Retinal pigment epithelial cell (primary cell): ENCODE measurements at places on chromosomes 13 and 19.
A peak's percentile ranks its signal among the peaks of the same experiment; 100 is the strongest.

- DNase-seq: no peak
Observed at GRCh38 chr13:111482806-111483620, 162.6 kb downstream of the TEX29 start.

GRCh38 chr13:34161931-34162543, 344.1 kb downstream of the RFC3 start:
- DNase-seq: peak; percentile 100

DNA sequence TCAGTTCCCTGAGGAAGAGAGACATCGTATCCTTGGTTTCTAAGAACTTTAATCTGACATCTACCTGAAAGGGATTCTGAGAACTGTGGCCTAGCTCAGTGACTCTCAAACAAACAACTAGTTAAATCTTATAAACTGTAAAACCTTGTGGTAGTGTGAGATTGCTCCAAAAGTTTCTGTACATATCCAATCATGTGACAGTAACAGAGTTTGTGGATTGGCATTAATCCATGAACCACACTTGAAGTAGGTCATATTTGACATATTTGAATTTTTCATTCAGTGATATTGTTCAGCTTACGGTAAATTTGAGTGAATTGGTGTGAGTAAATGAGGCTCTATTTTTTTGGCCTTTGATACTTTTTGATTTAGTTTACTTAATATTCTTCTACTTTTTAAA, 15.0 kb downstream of the TDRD3 start:
- DNase-seq: no peak

DNA sequence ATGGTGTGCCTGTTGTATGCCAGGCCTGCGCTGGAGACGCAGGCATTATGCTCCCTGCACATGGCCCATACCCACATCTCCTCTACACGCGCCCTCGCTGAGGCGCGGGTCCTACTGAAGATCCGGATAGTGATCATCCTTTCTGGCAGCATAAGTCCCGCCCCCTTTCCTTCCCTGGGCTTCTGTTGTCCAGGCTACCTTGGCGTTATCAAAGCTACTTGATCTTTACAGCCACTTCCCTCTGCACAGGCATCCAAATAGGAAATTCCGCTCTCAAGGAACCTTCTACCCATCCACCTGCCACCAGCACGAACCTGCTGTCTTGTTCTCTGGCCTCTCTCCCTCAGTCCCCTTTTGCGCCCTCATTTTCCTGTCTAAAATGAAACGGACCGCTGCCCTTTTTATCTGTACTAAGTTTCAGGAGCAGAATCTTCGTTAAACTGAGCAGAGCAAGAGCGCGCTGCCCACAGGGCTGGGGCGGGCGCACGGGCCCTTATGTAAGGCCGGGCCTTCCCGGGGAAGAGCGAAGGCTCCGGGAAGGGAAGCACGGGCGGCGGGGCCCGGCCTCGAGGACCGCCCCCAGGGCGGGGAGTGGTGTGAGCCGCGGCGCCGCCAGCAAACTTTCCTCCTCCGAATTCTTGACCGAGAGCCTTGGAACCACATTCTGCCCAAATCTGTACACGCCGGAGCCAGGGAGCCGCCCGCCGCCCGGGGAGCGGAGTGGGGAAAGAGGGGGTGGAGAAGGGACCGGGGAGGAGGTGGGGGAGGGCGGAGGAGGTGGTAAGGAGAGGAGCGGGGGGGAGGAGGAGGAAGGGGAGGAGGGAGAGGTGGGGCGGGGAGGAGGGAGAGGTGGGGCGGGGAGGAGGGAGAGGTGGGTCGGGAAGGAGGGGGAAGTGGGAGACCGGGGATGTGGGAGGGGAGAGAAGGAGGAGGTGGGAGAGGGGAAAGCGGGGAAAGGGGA, 920 bp upstream of the UBE2L5 start:
- DNase-seq: no peak

- no peak for DNase-seq
Observed at GRCh38 chr19:3024509-3024869, 4.6 kb downstream of the TLE2 start.

DNA sequence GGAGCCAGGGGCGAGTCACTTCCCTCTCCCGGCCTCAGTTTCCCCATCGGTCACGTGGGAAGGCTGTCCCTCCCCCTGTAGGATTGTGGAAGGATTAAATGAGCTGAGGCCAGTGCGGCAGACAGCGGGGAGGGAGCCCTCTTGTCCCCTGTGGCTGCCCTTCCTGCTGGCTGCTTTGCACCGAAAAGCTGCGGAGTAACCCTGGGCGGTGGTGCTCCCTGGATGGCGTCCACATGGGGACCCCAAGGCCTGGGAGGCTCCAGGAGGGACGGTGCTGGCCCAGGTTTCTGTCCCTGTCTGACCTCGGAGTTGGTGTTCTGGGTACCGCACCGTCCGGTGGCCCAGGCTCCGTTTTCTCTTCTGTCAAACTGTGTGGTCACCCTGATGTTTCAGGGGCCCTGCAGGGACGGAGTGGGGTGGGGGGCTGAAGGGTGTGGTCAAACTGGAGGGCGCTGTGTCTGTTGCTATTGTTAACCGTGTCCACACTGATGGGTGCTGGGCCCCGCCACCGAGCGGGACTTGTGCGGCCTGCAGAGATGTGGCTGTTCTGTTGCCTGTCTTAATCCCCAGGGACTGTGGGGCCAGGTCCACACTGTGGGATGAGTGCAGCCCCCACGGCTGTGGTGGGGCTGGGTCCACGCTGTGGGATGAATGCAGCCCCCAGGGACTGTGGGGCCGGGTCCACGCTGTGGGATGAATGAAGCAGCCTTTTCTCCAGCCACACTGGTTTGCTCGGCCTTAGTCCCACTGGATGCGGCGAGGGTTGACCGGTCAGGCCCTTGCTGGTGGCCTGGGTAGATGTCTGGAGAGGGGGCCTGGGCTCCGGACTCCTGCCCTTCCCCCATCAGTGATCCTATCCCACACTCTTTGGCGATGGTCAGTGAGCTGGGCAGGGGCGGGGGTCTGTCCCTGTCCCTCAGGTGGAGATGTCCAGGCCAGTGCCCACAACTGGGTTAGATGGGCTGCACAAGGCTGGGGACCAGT, 6.9 kb downstream of the GNA11 start:
- DNase-seq: no peak

- DNase-seq: no peak
Observed at GRCh38 chr13:105428811-105429210, 1106.7 kb downstream of the EFNB2 start.

- DNase-seq: no peak
Observed at GRCh38 chr13:76884186-76884906, 1.9 kb downstream of the KCTD12 start.

GRCh38 chr13:84263354-84264069, 381.2 kb upstream of the SLITRK1 start:
- no peak for DNase-seq

GRCh38 chr19:37197768-37198167, 12.6 kb downstream of the ZNF585B start:
- DNase-seq: no peak

GRCh38 chr13:107808389-107808788, 406.9 kb downstream of the LIG4 start:
- DNase-seq: no peak

GRCh38 chr13:96900986-96901385, 93.3 kb downstream of the OXGR1 start:
- no peak for DNase-seq

GRCh38 chr19:33437821-33438671, 64.5 kb downstream of the CEBPG start:
- DNase-seq: no peak

DNA sequence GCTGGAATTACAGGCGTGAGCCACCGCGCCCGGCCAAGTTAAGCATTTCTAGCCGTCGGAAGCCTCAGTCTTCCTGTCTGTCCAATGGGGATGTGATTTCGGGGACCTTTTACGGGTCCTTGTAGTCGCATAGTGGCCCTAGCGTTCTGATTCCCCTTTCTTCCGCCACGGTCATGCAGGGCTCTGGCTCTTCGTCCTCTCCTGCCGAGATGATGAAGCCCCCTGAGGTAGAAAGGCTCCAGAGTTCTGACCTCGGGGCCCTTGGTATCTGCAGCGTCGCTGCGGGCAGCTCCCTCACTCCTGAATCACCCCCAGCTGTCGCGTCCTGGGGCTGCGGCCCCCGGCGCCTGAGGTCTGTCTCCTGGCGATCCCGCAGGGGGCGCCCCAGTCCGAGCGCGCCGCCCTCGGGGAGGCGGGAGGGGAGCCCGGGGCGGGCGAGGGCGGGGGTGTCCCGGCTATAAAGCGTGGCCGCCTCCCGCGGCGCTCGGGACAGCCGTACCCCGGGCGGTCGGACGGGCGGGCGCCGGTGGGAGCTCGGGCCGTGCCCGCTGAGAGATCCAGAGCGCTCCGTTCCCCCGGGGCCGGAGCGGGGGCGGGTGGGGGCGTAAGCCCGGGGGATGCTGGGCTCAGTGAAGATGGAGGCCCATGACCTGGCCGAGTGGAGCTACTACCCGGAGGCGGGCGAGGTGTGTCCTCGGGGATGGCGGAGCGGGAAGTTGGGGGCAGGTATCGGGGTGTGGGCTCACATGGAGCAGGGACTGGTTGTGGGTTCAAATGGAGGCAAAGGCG, at the start of gene FOXA3:
Gene FOXA3 (plus strand): TSS at position 487 of the 789 bp plus-strand sequence. CDS start 131 bp downstream, at position 618.
- no peak for DNase-seq

DNA sequence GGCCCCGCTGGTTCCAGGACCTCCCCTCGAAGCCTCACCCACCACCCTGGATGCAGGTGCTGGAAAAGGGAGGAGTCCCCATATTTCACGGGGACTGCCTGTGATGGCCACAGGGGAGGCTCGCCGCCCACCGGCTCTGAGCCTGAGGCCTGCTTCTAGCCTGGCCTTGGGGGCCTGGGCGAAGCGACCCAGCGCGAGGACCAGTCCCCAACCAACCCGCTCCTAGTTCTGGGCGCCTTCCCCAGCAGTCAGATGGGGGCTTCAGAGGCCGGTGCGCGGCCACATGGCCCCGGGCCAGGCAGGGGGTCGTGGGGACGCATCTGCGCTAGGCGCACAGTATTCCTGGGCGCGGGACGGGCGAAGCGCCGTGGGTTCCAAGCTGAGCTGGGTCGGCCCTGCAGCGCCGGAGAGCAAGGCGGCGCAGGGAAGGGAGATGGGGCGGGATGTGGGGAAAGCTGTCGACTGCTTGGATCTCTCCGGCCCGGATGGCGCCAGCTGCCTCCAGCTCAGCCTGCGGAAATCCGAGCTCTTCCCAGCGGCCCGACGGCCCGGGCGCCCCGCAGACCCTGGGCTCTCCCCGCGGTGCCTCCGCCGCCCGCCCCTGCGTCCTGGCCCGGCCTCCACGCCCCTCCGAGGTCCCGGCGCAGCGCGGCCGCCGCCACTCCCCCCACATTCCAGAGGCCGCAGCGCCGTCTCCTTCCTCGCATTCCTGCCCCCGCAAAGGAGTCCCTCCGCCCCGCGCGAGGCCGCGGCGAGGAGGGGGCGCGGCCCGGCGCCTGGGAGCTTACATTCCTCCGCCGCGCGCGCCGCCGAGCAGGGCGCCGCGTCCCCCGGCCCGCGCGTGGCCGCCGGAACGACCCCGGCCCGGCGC, at the start of gene WTIP:
Gene WTIP (plus strand): TSS at position 788 of the 871 bp plus-strand sequence. CDS start 217 bp downstream, outside the sequence.
- peak; percentile 68 for DNase-seq

- DNase-seq: no peak
Observed at GRCh38 chr13:111040830-111041229, 74.3 kb upstream of the ARHGEF7 start.

- DNase-seq: no peak
Observed at GRCh38 chr19:16112778-16113177, 1.1 kb downstream of the RAB8A start.

GRCh38 chr19:49094505-49095482, 9.5 kb downstream of the SNRNP70 start:
- no peak for DNase-seq

- no peak for DNase-seq
Observed at GRCh38 chr19:7910321-7911161, 4.1 kb upstream of the TGFBR3L start.

DNA sequence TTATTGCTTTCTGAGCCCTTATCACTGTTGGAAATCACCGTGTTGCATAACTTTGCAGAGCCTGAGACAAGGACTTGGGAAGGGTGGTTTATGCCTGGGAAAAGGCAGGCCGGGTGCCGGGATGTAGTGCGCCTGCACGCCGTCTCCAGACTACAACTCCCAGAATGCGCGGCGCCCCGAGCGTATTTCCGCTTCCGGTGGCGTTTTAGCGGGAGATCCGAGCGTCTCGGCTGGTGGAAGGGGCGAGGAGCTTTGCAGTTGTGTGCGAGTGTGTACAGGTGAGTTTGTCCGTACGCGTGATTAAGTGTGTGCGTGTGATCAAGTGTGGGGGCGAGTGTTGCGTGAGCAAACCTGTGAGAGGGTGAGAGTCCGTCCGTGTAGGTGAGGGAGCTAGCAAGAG, 75.4 kb downstream of the PEG3 start:
- DNase-seq: no peak

DNA sequence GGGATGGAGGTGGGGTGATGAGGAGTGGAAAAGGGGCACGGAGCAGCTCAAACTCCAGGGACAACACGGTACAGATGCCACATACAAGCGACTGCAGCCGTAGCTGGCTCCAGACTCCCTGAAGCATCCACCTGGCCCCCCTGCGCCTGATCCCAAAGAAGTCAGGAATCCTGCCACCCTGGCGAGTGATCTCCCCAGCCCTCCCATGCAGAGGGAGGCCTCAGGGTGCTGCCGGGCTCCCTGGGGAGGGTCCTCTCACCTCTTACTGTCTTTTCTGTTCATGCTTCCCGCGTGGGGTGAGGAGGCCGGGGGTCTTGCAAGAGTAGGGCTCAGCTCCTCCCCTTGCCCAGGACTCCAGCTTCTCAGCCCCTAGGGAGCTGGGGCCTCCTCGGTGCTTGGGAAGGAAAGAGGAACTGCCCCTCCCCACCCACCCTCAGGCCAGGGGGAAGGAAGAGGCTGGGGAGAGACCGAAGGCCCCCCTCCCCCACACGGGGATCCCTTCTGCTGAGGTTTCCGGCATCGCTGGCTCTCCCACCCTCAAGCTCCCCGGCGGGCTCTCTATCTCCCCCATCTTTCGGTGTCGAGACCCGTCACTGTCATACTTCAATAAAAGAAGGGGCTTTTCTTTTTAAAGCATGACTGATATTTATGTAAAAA, at the start of gene RASGRP4:
Gene RASGRP4 (minus strand): TSS at position 410 of the 657 bp plus-strand sequence. CDS start 128 bp downstream, at position 282.
- DNase-seq: no peak

DNA sequence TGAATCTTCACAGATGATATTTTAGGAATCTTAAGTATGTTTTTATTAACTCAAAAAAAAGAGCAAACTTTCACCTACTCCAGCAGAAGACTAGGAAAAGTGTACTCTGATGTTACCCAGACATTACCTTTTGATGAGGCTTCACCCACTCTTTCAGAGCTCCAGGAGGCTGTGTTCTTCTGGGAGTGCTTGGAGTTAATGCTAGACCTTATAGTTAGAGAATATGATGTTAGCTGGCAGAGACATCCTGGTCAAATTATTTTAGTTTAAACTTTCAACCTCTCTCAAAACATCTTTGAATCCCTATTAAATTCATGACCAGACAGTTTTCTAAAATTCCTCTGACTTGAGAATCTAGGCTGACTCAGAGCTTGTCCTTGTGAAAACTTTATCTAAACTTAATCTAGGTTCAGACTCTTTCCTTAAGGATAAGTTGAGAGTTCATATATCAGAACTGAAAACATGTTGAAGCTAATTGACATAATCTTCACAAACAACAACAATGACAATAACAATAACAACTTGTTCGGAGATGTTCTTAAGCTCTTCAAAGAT, 82.8 kb downstream of the ITGBL1 start:
- no peak for DNase-seq

DNA sequence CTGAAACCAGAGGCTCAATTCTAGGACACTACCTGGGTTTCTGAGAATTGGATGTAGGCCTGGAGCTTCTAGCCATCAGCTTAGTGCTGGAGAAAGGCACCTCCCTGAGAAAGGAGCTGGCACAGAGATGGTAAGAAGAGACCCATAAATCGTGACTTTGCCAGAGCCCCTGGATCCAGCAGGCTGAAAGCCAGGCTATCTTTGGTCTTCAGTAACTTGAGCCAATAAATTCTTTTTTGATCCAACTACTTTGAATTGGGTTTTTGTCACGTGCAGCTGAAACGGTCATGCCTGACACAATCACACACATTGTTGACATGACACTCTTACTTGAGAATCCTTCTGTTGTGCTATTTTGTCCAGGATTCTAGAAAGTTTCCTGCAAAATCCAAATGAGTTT, 103.4 kb downstream of the LHFPL6 start:
- DNase-seq: no peak
